ENCODE measurements at places on chromosomes 5 and 9. TPM values are rescaled to one million over a fixed set of nuclear protein-coding genes. Genes with fewer than 3 reads are reported as not detected.

Gene LOX
- 77.0 TPM for total RNA-seq

Gene MSX2
- 0.08 TPM for total RNA-seq

Gene QRFP
- not detected for total RNA-seq

Gene ZNF354C
- total RNA-seq, result 4.8 TPM

Gene SV2C
- not detected for total RNA-seq

Gene PCDHA1
- total RNA-seq, result not detected

Gene CKMT2
- total RNA-seq, result 12.8 TPM

Gene SOX30
- not detected for total RNA-seq

Gene SEMA4D
- total RNA-seq, result under 0.01 TPM
